ENCODE measurements at places on chromosomes 2 and 18.

DNA sequence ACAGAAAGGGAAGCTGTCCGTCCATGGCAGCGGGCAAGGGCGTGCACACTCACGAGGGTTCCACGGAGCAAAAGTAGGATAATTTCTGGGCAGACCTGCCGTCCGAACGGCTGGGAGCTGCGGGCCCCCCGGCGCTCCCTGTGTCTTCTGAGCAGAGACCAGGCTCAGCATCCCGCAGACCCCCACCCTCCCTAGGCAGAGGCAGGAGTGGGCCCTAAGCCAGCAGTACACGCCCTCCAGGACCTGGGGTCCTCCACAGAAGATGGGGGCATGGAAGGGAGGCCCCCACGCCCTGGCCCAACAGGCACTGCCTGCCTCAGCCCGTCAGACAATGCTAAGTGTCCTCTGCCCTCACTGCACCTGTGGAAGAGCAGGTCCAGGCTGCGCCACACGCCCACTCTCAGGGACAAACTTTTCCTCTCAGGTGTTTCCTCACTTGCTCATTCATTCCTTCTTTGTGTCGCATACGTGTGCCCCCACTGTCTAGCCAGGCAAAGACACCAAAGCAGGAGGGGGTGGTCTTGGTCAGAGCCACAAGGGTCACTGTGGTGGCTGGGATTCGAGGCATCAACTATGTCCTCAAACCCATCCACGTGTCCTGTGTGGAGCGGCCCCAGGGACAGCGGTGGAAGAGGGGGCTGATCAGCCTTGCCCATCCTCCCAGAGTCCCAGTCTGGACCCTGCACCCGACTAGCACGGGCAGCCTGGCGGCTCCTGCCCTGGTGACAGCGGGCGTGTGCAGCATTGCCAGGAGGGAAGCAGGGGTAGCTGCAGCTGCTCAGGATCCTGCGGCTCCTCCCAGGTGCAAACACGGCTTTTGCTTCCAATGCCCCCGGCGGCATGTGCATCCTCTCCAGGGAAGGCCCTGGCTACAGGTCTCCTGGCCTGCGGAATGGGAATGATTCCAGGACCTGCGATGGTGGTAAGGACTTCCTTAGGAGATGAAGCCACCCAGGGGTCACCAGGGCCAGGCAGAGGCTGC, 2.4 kb upstream of the GPC1 start:
- no peak for DNase-seq

GRCh38 chr2:96396095-96396494, 60.5 kb downstream of the NCAPH start:
- DNase-seq: no peak

- DNase-seq: no peak
Measured at GRCh38 chr2:17933256-17933655, 54.8 kb downstream of the KCNS3 start.

DNA sequence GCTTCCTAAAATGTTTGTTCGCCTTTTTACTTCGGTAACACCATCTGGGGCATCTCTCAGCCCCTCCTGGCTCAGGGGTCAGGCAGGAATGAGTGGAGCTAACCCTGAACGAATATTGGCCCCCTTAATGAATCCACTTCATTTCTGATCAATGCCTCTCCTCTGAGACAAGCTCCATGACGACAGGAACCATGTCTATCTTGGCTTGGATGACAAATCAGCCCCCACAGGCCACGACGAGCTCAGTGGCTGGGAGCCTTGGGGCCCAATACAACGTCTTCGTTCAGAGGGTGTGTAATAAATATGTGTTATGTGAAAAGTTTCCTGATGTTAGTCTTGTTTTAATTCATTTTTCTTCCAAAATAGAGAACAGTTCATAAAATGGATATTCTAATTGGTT, 133.0 kb downstream of the COL6A3 start:
- DNase-seq: no peak

- DNase-seq: no peak
Measured at GRCh38 chr2:42910645-42911405, 118.4 kb upstream of the HAAO start.

Data from spinal cord (tissue), 10 donors.